Frontal cortex (tissue), 4 donors: ENCODE measurements at places on chromosomes 13 and 19. TPM values are rescaled to one million over a fixed set of nuclear protein-coding genes. Genes with fewer than 3 reads are reported as not detected.

ADGRE1 gene
- not detected for total RNA-seq

FFAR1 gene
- total RNA-seq: not detected

ADM5 gene
- total RNA-seq: 0.82 TPM

KL gene
- total RNA-seq: 2.0 TPM

KCNN4 gene
- not detected for total RNA-seq

MBD3L3 gene
- not detected for total RNA-seq

PROZ gene
- total RNA-seq: not detected

PPP6R1 gene
- total RNA-seq: 11.0 TPM

KLHL1 gene
- 70.9 TPM for total RNA-seq

PSG3 gene
- total RNA-seq: not detected

SLC5A5 gene
- 2.9 TPM for total RNA-seq

ZNF256 gene
- total RNA-seq: 19.6 TPM

EDNRB gene
- 26.5 TPM for total RNA-seq

FCHO1 gene
- total RNA-seq: 26.1 TPM

OR10H3 gene
- not detected for total RNA-seq

TFDP1 gene
- 32.2 TPM for total RNA-seq

MTRF1 gene
- total RNA-seq: 24.5 TPM

IL4I1 gene
- total RNA-seq: 0.41 TPM

TSKS gene
- not detected for total RNA-seq

KIR2DL3 gene
- total RNA-seq: not detected

RETN gene
- not detected for total RNA-seq

NLRP11 gene
- not detected for total RNA-seq

ZNF813 gene
- total RNA-seq: 8.6 TPM

RASIP1 gene
- 2.9 TPM for total RNA-seq

ZNF567 gene
- 19.2 TPM for total RNA-seq

TPTE2 gene
- 0.41 TPM for total RNA-seq

TMEM38A gene
- total RNA-seq: 8.6 TPM

ZNF550 gene
- 11.4 TPM for total RNA-seq

COMMD6 gene
- total RNA-seq: 93.8 TPM

SOX1 gene
- total RNA-seq: 4.5 TPM

ATP8A2 gene
- total RNA-seq: 63.6 TPM

THSD1 gene
- total RNA-seq: 12.2 TPM

PCDH9 gene
- total RNA-seq: 64.4 TPM

CLPTM1 gene
- 35.1 TPM for total RNA-seq

SRRM5 gene
- total RNA-seq: not detected

SIGLEC11 gene
- under 0.01 TPM for total RNA-seq

TNFSF13B gene
- 1.6 TPM for total RNA-seq

OVOL3 gene
- not detected for total RNA-seq

SSC5D gene
- under 0.01 TPM for total RNA-seq

CLC gene
- not detected for total RNA-seq

NAPSA gene
- not detected for total RNA-seq

POLRMT gene
- total RNA-seq: 15.9 TPM

LGALS7B gene
- not detected for total RNA-seq

ARHGAP45 gene
- total RNA-seq: 1.2 TPM
